ENCODE measurements at places on chromosomes 7 and 10.

DNA sequence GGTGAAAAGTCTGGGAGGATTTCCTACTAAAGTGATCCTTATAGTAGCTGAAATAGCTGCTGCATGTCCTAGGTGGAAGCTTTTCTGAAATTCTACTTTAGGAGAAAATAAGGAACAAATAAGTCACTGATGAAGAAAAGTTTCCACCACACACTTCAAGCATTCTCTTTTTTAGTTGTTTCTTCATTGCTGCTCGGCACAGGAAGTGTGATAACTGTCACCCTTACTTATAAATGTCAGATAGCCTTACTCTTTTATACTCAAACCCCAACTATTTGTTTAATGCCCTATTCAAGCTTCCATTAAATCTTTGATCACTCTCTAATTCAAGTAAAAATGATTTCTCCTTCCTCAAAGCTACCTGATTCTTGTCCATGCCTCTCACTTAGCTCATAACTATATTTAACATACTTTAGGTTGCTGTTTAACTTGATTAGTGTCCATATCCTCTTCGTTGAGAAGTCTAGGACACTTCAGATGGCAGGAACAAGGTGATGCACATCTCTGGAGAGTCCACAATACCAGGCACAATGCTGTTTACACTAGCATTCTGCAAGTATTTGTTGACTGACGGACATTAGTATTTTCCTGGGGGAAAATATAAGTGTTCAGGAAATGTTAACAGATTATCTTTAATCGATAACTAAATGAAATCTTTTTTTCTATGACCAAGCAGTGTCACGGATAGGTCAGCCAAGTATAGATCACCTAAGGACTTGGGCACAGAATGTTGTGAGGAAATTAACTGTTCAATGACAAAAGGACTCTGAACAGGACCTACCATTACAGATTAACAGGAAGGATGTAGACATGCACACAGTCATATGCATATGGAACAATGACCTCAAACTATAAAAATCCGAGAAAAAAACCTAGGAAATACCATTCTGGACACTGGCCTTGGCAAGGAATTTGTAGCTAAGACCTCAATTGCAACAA, 67.4 kb downstream of the ZNF438 start:
- DNase-seq, result no peak

DNA sequence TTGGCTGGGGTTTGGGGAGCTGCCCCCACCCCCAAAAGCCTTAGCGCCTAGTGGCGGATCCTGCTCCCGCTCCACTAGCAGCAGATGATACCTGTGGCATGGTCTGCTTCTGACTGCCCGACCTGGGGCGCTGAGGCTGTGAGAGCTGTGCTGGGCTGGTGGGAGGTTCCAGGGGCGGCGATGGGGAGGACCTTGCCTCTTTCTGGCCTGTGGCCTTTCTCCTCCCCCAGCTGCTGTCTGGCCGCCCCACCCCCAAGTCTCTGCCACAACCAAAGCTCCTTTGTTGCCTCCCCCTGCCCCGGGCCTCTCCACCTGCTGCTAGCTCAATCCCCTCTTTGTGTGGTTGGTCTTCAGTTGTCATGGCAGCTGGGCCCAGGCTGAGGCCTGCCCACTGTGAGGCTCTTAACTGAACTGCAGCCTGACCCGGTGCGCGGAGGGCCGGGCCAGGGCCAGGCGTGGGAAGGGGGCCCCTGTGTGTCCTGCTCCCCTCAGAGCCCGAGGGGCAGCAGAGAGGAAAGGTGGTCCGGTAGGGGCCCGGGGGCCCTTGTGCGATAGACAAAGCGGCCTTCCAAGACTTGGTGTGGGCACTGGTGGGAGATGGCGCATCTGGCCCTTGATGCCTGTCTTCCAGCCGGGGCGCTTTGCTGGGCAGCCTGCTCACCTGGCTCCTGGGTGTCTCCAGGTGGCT, 4.7 kb downstream of the ZNF775 start:
- peak; percentile 98 for DNase-seq

GRCh38 chr10:13352519-13352918, 4.4 kb upstream of the SEPHS1 start:
- DNase-seq, result no peak

GRCh38 chr10:17026686-17027485, 102.7 kb downstream of the CUBN start:
- no peak for DNase-seq

All from SHP77 (cell line).